ENCODE measurements at places on chromosomes 6 and 20.
A peak's percentile ranks its signal among the peaks of the same experiment; 100 is the strongest.

- no peak for DNase-seq
Observed at GRCh38 chr6:129583866-129584265, 126.1 kb downstream of the ARHGAP18 start.

DNA sequence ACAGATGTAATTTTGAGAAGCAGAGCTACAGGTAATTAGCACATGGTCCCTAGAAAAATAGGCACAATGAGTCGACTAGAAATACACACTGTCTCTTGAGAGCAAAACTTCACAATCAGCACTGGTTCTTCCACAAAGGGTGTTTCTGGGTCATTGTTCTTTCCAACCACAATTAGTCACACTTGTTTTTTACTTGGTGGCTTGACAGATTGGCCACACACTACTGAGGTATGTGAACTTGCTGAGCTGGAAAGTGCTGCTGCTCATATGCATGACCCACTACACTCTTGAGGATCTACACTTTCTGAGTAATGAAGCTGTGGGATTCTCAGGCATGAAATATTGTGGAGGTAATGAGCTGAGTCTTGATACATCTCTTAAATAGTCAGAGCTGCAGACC, 347.7 kb downstream of the BCKDHB start:
- DNase-seq = peak; percentile 98

DNA sequence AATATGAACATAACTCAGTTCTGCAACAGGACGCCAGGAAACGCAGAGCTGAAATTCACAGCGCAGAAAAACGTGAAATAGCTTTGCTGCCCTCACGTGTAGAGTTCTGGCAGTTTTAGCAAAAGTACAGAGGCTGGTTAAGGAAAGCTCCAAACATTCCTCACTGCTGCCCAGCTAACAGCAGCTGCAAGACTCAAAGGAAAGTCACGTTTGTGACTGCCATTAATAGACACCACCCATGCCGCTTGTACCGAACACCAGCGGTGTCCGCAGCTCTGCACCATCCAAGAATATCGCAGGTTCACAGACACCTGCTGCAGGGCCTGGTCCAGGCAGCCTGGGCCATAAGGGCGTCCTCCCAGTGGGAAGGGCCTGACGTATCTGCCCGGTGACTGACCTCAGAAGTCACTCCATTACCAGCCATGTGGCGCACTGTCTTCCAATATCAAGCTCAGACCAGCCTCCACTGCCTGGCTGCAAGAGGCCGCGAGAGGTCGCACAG, 61.4 kb downstream of the WDR27 start:
- peak; percentile 69 for DNase-seq

DNA sequence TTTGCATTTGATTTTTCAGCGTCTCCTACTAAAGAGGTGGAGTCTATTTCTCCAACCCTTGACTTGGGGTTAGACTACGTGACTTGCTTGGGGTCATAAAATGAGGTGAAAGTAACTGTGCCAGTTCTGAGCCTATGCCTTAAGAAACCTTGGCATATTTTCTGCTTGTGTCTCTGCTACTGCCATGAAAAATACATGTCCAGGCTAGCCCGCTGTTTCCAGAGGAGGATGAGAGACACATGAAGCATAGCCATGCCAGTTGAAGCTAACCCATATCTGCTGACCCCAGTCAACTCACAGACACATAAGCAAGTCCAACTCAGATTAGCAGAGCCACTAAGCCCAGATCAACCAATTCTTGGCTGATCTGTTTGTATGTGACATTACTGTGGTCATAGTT, 38.7 kb downstream of the SCP2D1 start:
- no peak for DNase-seq

GRCh38 chr20:62624719-62625453, 17.4 kb upstream of the SLCO4A1 start:
- DNase-seq = no peak

GRCh38 chr6:148523048-148523447, 180.4 kb downstream of the SASH1 start:
- peak; percentile 96 for DNase-seq

DNA sequence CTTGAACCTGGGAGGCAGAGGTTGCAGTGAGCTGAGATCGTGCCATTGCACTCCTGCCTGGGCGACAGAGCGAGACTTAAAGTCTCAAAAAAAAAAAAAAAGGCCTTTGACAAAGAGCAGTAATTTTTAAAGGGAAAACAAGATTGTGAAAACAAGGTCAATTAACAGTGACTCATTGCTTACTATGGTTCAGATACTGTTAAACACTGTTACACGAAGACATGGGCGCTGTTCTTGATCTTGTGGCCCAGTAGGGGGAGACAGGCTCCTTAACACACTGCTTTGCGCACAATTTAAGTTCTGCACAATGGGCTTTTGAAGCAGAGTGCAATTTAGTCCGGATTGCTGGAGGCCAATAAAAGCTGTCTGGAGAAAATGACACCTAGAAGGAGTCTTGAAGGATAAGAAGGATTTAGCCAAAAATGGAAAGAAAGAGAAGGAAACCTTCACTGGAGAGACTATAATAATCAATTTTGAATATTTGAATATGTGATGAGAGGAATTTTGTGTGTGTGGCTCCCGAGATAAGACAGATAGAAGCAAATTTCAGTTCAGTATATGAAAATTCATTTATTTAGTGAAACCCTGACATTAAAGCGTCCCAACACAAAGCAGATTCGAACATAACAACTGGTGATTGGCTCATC, 6.0 kb upstream of the LATS1 start:
- DNase-seq = peak; percentile 92

DNA sequence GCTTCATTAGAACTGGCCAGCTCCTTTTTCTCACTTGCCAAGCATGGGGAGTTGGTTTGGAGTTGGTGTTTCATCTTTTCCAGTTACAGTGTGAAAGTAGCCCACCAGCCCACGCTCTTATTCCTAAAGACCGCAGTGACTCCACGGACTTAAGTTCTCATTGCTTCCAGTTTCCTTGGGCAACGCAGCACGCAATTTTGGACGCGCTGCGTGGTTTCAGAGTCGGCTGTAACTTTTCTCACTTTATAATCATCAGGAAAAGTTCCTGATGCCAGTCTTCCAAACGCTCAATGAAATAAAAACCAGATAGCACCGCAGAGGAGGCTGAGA, 381 bp upstream of the PEX7 start:
- DNase-seq = peak; percentile 84

All from GM23248 (cell line).